ENCODE measurements at places on chromosomes 13 and 19. TPM values are rescaled to one million over a fixed set of nuclear protein-coding genes. Genes with fewer than 3 reads are reported as not detected.

DNA sequence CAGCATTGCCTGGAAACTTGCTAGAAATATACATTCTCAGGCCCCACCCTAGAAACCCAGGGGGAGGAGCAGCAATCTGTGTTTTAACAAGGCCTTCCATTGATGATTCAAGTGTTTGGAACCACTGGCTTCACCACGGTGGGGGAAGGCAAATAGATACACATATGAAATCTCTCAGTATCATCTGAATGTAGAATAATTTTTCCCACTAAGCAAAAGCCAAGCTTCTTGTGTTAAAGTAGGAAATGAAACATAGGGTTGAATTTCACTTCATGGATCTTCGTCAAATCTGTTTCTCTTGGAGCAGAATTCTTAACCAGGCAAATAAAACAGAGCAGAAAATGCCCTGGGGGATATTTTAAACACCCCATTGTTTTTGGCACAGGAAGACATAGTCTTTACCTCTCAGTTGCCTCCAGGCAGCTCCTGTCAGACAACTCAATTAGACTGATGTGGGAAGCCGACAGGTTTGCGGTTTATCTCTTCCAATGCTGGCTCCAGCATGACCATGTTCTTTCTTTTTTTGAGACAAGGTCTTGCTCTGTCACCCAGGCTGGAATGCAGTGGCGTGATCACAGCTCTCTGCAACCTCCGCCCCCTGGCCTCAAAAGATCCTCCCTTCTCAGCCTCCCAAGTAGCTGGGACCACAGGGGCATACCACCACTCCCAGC lies 213.0 kb downstream of the FOXO1 start:
- peak; percentile 93 for DNase-seq

GRCh38 chr13:30289533-30289932 lies 17.8 kb downstream of the KATNAL1 start:
- no peak for DNase-seq

DNA sequence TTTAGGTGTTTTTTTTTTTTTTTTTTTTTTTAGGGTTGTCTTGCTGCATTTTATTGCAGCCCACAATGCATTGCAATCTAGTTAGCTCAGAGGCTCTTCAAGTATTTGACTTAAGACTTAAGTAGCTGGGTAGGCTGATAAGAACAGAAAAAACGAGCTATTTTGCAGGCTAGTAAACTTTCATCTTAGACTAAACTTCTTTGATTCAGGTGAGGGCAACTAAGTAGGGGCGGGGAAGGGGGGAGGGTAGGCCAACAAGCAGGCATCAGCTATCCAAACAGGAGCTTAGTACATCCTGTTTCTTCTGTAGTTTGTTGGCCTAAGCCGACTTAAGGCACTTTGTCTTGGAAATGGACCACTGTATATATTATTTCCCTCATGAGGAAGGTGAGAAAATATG lies 4.9 kb upstream of the TDRD3 start:
- DNase-seq = no peak

Gene MIR17HG
- 3.9 TPM for total RNA-seq

DNA sequence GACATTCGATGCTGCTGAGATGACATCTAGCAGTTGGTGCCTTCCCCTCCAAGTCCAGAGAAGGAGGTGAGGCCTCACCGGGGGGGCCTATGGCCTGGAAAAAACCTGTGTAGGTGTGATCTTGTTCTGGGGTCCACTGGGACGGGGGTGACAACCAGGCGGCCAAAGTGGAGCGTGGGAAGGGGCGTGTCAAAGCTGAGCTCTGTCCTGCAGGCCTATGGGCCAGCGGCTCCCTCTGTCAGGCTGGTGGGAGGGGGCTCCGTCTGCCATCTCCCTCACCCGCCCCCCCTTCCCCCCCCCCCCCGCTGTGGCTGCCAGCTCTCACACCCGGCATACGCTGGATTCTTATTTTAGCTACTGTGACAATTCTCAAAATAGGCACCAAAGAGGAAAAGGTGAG lies 56.7 kb upstream of the UQCRFS1 start:
- no peak for DNase-seq

DNA sequence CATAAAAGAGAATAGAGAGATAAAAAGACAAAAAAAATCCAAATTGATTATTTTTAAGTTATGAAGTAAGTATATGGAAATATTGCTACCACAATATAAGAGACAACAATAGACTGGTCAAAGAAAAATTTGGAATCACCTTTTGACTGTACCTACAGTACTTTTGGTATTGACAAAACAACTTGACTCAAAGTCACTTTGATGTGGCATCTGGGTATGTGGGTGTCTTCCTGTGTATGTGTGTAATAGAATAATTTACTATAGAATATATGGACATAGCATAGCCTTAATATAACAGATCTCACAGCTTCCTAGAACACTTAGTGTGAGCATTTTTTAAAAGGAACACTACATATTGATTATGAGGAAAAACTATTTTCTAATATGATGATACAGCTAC lies 1016.2 kb upstream of the PCDH20 start:
- no peak for DNase-seq

DNA sequence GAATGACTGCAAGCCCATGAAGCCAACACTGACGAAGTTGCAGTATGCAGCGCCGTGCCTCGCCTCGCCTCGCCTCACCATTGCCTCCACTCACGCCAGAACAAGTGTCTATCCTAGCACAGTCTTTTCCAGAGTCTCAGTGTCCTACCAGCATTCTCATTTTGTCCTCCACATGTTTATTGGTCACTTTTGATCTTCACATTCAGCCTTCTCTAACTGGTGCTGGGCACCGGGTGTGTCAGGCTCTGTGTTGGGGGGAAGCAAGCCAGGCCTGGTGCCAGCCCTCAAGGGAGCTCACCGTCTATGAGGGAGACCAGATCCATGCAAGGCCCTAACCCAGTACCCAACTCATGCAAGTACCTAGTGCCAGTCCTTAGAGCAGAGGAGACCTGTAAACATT lies 69.7 kb upstream of the GPR183 start:
- DNase-seq = no peak

DNA sequence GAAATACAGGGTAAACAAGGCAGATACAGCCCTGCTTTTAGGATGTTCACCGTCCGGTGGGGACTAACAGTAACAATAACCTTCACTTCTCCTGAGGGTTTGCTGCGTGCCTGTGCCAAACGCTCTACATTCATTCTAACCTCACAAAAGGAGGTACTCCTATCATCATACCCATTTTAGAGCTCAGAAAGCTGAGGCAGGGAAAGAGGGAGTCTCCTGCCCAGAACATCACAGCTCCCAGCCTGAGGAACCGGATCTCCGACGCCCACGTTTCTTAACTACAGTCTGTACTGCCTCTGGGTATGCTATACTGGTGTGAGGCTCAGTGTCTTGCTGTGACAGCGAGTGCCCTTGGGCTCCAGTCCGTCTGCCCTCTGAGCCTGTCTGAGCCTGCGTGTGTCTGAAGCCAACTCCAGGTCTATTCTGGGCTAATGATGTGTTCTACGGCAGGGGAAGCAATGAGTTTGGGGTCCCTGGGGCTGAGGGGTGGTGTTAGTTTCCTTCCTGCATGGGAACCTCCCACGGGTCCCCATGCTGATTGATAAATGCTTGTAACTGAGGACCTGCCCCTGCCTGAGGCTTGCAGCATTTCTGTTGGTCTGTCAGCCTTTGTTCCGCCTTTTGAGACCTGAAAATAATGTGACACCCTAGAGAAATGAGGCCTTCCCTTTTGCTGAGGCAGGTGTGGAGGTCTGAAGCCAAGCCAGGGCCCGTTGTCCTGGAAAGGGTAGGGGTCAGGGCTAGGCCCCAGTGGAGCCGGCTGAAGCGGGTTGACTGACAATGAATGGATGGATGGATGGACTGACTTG lies 4.9 kb downstream of the LIPE start:
- DNase-seq = no peak

Gene SHISA7
- total RNA-seq = 0.12 TPM

DNA sequence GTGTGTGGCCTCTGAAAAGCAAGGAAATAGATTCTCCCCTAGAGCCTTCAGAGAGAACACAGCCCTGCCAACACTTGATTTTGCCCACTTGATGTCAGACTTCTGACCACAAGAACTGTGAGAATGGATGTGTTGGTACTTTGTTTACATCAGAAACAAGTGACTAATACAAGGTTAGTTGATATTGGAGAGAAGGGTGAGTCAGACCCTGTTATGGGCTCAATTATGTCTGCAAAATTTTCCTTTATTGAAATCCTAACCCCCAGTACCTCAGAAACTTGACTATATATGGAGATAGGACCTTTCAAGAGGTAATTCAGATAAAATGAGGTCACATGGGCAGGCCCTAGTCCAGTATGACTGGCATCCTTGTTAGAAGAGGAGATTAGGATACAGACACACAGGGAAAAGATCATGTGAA lies 226.7 kb downstream of the RFC3 start:
- peak; percentile 94 for DNase-seq

DNA sequence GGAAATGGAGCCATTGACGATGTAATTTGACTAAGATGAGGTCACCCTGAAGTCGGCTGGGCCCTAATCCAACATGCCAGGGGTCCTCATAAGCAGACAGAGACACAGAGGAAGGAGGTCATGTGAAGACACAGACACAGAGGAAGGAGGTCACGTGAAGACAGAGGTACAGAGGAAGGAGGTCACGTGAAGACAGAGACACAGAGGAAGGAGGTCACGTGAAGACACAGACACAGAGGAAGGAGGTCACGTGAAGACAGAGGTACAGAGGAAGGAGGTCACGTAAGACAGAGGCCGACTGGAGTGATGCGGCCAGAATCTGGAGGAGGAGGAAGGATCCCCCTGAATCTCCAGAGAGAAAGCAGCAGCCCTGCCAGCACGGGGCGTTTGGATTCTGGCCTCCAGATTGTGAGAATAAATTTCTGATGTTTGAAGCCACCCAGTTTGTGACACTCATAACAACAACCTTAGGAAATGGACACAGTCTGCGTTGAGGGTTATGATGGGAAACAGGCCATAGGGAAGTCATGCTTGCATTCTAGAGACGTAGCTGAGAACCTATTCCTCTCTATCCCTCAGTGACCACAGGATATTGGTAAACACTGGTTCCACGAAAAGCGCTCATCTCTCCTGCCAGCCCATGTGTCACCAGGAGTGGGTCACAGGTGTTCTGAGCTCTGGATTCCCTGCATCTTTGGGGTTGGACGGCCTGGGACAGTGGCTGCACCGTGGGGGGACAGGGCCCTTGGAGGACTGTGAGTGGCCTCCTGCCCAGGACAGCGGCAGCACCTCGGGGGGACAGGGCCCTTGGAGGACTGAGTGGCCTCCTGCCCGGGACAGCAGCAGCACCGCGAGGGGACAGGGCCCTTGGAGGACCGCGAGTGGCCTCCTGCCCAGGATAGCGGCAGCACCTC lies 108.5 kb downstream of the SOX1 start:
- DNase-seq = no peak
